Non-pigmented ciliary epithelial cell (primary cell): ENCODE measurements at places on chromosomes 1 and 21.

- DNase-seq = no peak
Observed at GRCh38 chr1:203186091-203186445, 436 bp downstream of the CHI3L1 start.

DNA sequence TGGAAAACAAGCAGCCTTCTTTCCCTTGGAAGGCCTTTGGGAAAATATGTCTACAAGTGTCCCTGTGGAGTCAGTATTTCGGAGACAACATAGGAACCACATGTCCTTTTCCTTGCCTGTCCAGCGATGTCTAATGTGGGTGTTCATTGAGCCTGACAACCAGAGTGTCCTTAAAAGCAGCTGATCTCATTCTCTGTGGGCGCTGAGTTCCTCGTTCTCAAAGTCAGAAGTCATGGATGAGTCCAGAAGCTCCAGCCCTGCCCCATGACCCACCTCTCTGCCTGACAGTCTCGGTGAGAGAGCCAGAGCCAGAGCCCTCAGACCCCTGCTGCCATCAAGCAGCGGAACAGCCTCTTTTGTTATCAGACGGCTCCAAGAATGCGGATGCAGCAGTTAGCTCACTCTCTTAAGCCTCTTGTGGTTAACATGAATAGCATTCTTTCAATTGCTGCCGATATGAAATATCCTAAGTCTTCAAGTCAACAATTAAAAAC, 329.2 kb downstream of the TGFB2 start:
- peak; percentile 98 for DNase-seq

GRCh38 chr1:32345289-32345827, 9.3 kb upstream of the MARCKSL1 start:
- DNase-seq = no peak

GRCh38 chr1:76140227-76140626, 65.7 kb downstream of the ST6GALNAC3 start:
- no peak for DNase-seq

GRCh38 chr1:116902723-116903383, 6.9 kb upstream of the PTGFRN start:
- no peak for DNase-seq

GRCh38 chr1:207977876-207978275, 67.0 kb upstream of the CD34 start:
- no peak for DNase-seq

DNA sequence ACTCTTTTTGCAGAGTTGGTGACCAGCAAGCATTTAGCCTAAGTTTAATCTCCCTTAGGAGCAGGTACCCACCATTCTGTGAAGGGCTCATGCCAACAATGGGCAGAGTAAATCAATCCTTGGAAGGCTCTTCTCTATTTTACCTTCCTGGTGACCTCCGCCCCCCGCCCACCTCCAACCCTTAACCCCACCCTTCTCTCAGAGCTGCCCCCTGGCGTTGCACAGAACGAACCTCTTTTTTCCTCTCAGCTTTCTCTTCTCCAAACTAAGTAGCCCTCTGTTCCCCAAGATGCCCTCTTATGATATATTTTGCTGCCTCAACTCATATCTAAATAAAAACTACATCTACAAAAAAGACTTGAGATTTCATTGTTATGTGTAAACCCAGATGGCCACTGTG, 186.8 kb downstream of the SEC16B start:
- no peak for DNase-seq

GRCh38 chr1:201269900-201270410, 13.4 kb upstream of the PKP1 start:
- DNase-seq = no peak

DNA sequence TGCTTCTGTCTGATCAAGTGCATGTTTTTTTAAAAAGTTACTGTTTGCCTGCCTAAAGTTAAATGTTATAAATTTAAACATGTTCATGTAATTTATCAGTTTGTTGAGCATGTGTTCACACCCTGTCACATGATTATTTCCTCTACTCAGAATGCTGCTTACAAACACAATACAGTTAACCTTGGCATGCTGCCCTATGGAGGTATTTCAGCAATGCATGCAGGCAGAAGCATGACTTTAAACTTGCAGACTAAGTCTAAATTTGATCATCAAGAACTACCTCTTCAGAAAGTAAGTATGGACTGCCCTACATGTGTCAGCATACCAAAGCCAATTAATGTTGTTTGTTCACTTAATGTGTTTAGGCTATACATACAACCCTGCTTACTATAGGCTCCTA, 161.6 kb downstream of the LRRC40 start:
- DNase-seq = peak; percentile 65

GRCh38 chr1:78586572-78586971, 33.7 kb upstream of the IFI44L start:
- peak; percentile 50 for DNase-seq

GRCh38 chr1:209927466-209927865, 10.6 kb upstream of the SYT14 start:
- DNase-seq = no peak
